ENCODE measurements at places on chromosomes 4 and X.

- peaks cover 8% of the 10 kb centered on the region for H3K4me1 ChIP-seq
- no peak within 1 kb of the TSS for H3K4me3 ChIP-seq
- peaks cover 2% of the 10 kb centered on the region for H3K27me3 ChIP-seq
- H3K36me3 ChIP-seq, result no peaks in the 10 kb centered on the region
- no peak within 1 kb of the TSS for H3K27ac ChIP-seq
- no peak for DNase-seq
Measured at GRCh38 chr4:119135721-119136121, at the start of gene MYOZ2. Gene MYOZ2, plus strand, starts transcription at chr4:119135832. Its CDS starts 694 bp downstream, at chr4:119136526.

DNA sequence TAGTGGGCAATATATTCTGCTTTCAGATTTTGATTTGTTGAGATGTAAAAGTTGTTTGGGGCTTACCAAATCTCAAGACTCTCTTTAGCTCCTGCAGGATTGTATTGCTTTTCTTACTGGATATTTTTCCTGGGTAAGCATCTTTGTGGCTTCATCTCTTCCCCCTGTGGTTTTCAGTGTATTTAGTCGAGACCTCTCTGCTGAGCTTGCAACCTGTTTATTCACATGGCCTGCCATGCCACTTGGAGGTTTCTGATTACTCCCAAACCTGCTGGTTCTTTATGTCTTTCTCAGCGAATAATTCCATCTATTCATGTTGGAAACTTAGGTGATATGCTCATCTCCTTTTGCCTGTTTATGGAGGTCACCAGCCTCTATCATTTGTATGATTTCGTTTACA, 10.9 kb downstream of the CCNG2 start:
- no peak overlapping the region for H3K27ac ChIP-seq
- peaks cover 47% of the 10 kb centered on the region for H3K36me3 ChIP-seq
- no peak overlapping the region for H3K4me3 ChIP-seq

DNA sequence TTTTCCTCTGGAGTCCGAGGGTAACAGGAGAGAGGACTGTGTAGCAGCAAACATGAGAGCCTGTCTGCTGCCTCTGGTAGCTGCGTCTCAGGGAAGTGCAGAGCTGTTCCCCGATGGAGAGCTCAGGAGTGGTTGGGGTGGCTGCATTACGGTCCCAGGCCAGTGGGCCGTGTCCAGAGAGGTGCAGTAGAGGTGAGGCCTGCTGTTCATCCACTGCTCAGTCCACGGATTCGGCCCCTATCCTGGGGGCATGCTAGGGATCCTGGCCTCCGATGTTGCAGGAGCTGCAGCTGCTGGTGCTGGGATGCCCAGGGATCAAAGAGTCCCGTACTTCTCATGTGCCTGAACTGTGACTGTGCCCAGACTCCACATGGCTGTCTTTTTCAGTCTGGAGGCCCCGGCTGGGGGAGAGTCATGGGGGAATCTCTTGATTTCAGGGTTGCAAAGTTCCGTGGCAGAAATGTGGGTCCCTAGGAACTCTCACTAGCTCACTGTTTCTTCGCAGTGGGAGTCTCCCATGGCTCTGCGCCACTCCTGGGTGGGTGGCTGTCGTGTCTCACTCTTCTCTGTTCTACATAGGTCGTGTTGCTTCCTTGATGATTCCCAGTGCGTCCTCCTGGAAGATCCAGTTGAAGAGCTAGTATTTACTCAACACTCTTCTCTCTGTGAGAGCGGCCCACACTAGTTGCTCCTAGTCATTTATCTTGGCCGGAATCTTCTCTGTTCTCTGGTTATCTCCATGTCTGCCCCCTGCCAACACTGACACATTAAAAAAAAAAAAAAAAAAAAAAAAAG, 109.5 kb upstream of the CENPE start:
- DNase-seq, result no peak
- H3K4me1 ChIP-seq, result no peaks in the 10 kb centered on the region
- H3K27ac ChIP-seq, result no peak overlapping the region
- H3K36me3 ChIP-seq, result no peaks in the 10 kb centered on the region

GRCh38 chr4:18192901-18193300, 171.3 kb upstream of the LCORL start:
- H3K36me3 ChIP-seq, result no peaks in the 10 kb centered on the region
- no peaks in the 10 kb centered on the region for H3K4me1 ChIP-seq
- H3K27ac ChIP-seq, result no peak overlapping the region
- no peak for DNase-seq
- H3K27me3 ChIP-seq, result peaks cover 2% of the 10 kb centered on the region

DNA sequence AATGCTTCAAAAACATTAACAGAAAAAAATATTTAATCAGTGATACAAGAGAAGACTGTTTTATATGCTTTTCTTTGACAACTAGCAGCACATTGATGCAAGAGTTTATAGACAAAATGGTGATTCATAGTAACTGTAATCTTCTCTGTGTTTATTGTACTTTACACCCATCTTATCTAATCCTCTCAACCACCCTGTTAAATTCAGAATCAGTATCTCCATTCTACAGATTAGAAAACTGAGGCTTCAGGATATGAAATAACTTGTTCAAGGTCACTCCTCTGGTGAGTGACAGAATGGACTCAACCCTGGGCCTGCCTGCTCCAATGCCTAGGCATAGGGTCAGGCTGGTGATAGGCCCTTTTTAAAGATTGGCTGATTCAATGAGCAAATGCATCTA, 26.1 kb upstream of the TMEM184C start:
- DNase-seq, result no peak
- no peak overlapping the region for H3K27ac ChIP-seq
- H3K4me3 ChIP-seq, result no peak overlapping the region
- H3K36me3 ChIP-seq, result no peaks in the 10 kb centered on the region
- H3K4me1 ChIP-seq, result no peaks in the 10 kb centered on the region

DNA sequence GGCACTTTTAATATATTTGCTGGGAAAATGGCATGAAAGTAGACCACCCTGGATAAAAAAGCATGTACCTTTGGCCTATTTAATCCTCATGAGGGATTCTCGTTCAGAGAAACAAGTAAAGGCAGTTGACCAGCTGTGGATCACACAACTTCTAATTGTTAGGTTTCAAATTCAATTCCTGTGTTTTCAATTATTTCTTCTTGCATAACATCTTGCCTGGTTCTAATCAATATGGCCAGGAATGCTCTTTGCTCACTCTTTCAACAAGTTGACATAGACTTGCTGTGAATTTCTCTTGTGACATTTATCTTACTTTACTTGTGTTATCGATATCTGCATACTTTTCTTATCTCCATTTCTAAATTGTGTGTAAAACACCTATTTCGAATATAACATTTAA, 211.8 kb downstream of the SLC7A11 start:
- DNase-seq, result no peak
- H3K4me3 ChIP-seq, result no peak overlapping the region
- H3K27me3 ChIP-seq, result no peaks in the 10 kb centered on the region
- H3K27ac ChIP-seq, result no peak overlapping the region
- no peaks in the 10 kb centered on the region for H3K4me1 ChIP-seq
- H3K36me3 ChIP-seq, result no peaks in the 10 kb centered on the region
